ENCODE measurements at places on chromosomes 5 and 9.
A peak's percentile ranks its signal among the peaks of the same experiment; 100 is the strongest.

DNA sequence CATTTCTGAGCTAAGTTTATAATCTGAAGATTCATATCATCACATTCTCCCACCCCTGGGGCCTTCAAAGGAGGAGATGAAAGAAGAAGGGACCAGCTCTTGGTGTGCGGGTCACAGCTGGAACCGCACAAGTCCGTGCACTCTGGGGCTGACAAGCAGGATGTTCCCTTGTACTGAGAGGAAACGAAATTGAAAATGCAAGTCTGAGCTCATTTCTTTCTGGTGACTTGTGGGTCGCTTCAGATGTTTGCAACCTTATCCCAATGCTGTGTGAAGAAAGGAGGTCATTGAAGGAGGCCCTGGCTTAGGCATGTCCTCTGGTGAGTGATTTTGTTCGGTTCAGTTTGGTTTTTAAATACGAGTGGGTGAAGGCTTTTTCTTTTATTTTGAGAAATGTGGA lies 59.6 kb downstream of the C9orf152 start:
- peak; percentile 61 for DNase-seq

DNA sequence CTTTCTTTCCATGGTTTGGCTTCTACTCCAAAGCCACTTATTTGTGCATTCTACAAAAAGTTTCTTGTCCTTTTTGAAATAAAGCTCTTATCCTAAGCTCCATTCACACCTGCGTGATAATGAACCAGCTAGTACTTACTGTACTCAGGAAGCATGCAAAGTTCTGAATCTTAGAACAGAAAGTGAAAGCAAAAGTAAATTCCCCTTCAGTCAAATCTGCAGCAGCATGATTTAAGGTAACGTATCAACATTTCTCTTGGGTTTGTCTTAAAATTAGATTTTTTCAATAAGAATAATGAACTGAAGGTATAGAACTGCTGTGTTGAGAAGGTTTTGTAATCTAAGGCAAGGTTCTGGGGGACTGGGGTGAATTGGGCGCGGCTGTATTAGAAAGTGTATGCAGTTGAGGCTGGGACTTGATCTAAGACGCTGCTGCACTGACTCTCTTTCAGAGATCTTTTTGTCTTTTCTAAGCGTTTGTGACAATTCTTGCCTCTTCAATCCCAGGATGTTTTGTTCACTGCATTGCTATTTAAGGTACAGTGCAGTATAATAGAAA lies at the start of gene ERAP2:
ERAP2 (plus strand) TSS at position 209 of the 559 bp plus-strand sequence. CDS start 3,186 bp downstream, outside the sequence.
- peak; percentile 71 for DNase-seq

GRCh38 chr5:1814183-1815020 lies 13.2 kb downstream of the NDUFS6 start:
- DNase-seq, result no peak

DNA sequence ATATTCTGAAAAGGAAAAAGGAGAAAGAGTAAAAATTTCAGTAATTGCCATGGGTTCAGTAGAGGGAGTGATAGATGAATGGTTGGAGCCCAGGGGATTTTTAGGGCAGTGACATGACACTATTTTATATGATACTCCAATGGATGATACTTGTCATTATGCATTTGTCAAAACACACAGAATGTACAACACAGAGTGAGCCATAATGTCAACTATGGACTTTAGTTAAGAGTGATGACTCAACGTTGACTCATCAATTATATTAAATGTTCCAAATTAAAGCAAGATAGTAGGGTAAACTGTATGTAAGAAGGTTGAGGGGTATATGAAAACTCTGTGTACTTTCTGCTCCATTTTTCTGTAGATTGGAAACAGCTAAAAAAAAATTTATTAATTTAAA lies 586.4 kb downstream of the TAF11L14 start:
- no peak for DNase-seq

DNA sequence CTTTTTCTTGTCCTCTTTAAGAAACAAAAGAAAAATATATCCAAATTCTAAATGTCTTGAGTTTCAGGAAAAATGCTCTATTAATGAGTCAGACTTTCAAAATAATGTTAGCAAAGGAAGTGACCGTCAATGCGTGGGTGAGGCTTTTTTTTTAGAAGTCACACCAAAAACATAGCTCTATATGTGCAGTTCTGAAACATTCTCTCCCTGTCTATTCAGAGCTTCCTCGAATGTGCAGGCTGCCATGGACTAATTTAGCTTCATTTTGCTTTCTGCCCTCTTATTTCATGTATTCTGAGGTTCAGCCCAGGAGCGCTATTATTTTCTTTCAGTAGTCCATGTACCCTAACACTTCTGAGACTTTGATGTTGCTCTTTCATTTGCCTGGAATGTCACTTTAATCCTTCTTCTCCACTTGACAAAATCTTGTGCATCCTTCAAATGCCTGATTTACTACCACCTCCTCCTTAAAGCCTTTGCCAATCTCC lies 72.5 kb upstream of the RASA1 start:
- DNase-seq, result peak; percentile 37

- DNase-seq, result no peak
Measured at GRCh38 chr9:98851730-98852459, 44.4 kb downstream of the GALNT12 start.

DNA sequence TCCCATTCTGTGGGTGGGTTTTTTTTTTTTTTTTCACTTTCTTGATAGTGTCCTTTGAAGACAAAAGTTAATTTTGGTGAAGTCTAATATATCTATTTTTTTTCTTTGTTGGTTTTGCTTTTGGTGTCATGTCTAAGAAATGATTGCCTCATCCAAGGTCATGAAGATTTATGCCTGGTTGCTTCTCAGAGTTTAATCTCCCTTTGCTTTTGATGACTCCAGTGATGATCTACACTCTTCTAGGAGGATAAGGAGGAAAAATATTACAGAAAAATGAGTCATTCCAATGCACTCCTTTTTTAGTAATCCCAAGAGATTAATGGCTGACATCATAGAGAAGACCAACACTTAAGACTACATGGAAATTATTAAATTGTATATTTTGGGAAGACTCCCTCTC lies 79.7 kb upstream of the ICE1 start:
- DNase-seq, result peak; percentile 56

DNA sequence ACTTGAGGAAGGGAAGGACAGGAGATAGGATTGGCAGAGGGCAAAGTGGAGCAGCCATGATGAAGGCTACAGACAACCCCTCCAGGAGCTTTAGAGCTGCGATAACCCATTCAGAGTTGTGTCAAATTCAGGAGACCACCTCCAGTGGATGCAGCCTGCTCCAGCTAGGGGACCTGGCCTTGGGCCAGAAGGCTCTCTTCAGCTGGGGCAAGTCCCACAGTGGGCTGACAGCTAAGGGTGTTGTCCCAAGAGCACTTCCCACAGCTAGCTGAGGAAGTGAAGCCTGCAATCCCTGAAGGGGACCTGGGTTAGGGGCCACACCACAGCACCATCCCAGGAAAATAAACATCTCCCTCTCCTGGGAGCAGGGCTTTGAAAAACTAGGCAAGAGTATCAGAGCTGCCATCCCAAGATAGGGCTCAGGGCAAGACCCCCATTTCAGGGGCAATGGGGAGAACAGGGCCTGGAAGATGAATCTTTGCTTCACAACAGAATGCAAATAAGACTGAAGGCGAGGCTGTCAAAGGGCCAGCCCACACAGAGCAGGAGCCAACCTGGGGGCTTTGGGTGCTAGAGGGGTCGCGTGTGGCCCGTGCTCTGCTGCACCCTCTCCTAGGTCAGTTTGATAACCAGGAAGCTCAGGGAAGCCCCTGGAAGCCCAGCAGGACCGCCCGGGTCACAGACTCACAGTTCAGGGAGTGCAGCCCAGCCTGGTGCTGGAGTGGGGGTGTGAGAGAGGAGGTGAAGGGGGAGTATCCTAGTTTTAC lies 19.3 kb upstream of the DAPK1 start:
- DNase-seq, result no peak

GRCh38 chr5:113164021-113164420 lies 187.4 kb downstream of the DCP2 start:
- no peak for DNase-seq

DNA sequence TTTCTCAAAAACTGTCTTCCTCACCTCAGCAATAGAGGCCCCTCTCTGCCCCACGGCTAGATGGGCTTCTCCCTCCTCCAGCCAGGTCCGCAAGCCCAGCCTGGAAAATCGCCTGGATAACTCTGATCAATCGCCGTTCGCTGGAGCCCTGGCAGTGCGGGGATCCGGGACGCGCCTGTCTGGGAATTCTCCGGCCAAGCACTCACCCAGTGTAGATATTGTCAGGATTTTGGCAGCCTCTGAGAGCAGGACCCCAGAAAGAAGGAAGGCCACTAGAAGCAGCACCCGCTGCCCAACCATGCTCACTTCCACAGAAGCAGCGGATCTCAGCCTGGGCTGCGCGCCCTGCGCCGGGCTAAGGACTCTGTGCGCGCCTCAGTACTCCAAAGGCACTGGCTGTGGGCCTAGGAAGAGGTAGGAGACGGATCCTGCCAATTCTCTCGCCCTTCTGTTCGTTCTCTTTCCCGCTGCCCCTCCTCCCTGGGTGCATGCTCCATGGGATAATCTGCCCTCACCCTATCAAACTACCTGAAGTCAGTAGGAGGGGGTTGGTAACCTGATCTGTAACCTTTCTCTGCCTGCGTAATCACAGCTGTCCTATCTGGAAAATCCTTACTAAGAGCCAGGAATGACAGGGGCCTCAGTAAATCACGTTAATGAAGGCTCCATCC lies at the start of gene UGT3A1:
UGT3A1 (minus strand) TSS at position 450 of the 671 bp plus-strand sequence; CDS start at position 300, 150 bp downstream.
- DNase-seq, result no peak

GRCh38 chr9:120891245-120891883 lies 14.4 kb upstream of the PHF19 start:
- peak; percentile 36 for DNase-seq

GRCh38 chr5:180330810-180331646 lies 22.1 kb downstream of the GFPT2 start:
- peak; percentile 99 for DNase-seq
